ENCODE measurements at places on chromosomes 3 and 15.

DNA sequence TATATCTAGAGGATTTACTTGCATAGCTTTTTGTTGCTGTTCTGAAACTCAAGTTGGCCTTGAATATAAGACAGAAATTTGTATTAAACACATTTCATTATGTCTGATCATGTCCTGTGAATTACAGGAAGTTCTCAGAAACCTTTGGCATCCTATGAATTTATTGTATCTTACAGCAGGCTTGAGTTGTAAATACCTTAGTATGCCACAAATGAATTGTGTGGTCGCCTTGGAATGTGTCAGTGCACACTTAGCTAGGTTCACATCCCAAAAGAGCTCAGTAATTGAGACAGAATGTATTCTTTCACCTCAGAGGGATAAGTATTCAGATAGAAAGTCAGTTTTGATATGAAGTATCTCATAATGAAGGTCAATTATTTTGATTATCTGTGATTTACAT is 83.4 kb downstream of the NEK11 start:
- DNase-seq, result no peak

DNA sequence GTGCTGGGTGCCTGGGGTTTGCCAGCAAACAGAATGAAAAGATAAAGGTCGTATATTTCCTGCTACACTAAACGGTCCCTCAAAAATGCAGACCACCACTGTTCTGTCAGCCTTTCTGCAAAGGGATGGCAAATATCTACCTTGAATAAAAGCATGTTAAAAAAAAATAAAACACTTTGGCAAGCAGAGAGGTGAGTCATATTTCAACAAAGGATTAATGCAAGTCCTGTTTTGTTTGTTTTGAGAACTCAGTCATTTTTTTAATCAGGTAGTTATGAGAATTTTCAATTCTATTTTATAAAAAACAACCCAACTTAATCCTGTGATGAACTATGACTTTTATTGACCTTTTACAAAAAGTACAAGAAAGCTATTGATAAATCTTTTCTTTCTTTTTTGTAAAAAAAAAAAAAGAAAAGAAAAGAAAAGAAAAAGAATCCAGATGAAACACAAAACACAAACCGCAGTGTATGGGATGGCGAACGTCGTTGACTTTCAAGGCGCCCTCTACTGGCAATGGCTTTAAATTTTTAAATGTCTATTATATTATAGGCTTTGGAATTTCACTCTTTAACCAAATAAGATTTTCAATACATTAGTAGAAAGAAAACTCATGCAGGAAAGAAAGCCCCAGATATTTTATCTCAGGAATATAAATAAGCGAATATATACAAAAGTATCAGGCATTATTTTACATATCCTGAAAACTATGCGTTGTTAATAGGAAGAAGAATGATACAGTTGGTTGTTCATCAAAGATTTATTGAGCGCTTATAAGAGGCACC is 87.8 kb downstream of the NCEH1 start:
- DNase-seq, result no peak

GRCh38 chr15:26129852-26130251 is 266.7 kb upstream of the ATP10A start:
- no peak for DNase-seq

- DNase-seq, result no peak
Observed at GRCh38 chr3:196617256-196617655, 22.2 kb upstream of the NRROS start.

DNA sequence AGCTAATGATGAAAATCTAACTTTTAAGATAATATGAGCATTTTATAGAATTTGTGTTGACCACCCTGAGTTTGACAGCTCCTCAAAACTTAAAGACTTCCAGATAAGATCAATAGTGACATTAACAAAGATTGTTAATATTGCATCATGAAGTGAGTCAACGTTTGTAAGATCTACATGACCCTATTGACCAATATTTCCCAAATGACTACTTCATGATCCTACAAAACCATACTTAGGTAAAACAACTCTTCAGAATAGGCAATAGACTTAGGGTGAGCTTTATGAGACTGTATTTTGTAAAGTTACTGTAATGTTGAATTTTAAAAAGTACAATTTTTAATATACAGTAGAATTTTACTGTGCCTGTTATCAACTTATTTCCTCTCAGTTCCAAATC is 422.7 kb upstream of the ALCAM start:
- no peak for DNase-seq

DNA sequence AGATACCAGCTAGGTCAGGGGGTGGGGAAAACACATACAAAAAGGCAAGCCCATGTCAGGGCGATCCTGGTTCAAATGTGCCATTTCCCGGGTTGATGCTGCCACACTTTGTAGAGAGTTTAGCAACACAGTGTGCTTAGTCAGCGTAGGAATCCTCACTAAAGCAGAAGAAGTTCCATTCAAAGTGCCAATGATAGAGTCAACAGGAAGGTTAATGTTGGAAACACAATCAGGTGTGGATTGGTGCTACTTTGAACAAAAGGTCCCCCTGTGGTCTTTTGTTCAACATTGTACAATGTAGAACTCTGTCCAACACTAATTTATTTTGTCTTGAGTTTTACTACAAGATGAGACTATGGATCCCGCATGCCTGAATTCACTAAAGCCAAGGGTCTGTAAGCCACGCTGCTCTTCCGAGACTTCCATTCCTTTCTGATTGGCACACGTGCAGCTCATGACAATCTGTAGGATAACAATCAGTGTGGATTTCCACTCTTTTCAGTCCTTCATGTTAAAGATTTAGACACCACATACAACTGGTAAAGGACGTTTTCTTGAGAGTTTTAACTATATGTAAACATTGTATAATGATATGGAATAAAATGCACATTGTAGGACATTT is 28.9 kb downstream of the TPM1 start:
- DNase-seq, result no peak

- no peak for DNase-seq
Observed at GRCh38 chr3:35936571-35936970, 297.2 kb downstream of the ARPP21 start.

DNA sequence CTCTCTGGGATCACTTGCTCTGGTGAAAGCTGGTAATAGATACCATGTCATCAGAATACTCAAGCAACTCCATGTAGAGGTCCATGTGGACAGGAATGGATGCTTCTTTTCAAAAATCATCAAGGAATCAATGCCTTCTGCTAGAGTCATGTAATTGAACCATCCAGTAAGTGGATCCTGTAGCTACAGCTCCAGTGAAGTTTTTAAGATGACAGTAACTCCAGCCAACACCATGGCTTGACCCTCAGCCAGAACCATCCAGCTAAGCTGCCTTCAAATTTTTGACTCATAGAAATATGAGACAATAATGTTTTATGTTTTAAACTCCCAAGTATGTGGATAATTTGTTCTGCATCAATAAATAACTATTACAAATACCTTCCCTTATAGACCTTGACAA is 923.7 kb downstream of the EPHA3 start:
- DNase-seq, result no peak

DNA sequence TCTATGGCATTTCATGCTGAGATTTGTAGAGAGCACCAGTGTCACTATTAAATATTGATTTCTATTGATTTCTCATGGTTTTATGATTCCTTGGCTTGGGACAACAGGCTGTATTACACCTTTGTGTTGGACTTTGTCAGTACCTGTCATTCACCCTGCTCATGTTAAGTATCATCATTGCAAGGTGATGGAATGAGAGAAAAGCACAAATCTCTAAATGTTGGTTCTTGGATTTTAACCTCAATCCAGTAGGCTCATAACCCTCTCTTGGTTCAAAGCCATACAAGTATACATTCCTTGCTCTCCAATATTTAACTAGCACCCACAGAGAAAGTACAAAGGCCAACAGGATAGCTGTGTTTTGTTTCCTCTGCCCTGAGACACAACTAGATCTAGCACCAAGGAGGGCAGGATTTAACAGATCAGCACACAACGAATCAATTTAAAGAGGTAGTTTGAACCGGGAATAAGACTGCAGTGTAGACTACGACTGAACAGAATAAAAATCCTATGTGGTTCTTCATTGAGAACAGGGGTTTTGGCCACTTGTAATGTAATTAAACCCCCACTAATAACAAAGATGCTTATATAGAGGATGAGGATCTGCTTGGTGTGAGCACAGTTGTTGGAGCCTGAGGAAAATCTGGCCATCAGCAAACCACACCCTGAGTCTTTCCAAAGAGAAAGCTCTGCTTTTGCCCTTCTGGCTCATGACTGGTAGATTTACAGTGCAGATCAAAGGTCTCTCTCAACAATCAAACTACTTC is 78.0 kb upstream of the TNFSF10 start:
- no peak for DNase-seq

DNA sequence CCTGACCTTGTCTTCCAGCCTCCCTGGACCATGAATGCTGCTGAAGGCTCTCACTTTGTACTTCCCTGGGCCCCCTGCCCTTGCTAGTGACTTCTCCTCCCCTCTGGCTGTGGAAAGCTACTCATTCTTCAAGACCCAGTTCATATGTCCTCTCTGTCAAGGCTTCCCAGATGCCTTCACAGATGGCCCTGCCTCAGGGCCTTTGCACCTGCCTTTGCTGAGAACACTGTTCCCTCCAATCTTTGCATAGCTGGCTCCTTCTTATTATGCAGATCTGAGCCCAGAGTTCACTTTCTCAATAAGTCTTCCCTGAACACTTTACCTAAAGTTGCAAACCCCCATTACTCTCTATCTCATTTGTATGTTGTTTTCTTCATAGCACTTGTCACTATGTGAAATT is 97.1 kb upstream of the CTDSPL start:
- DNase-seq, result no peak

- DNase-seq, result no peak
Observed at GRCh38 chr3:4575381-4575780, 82.2 kb downstream of the ITPR1 start.

GRCh38 chr3:32278714-32279113 is 40.2 kb downstream of the CMTM8 start:
- no peak for DNase-seq

DNA sequence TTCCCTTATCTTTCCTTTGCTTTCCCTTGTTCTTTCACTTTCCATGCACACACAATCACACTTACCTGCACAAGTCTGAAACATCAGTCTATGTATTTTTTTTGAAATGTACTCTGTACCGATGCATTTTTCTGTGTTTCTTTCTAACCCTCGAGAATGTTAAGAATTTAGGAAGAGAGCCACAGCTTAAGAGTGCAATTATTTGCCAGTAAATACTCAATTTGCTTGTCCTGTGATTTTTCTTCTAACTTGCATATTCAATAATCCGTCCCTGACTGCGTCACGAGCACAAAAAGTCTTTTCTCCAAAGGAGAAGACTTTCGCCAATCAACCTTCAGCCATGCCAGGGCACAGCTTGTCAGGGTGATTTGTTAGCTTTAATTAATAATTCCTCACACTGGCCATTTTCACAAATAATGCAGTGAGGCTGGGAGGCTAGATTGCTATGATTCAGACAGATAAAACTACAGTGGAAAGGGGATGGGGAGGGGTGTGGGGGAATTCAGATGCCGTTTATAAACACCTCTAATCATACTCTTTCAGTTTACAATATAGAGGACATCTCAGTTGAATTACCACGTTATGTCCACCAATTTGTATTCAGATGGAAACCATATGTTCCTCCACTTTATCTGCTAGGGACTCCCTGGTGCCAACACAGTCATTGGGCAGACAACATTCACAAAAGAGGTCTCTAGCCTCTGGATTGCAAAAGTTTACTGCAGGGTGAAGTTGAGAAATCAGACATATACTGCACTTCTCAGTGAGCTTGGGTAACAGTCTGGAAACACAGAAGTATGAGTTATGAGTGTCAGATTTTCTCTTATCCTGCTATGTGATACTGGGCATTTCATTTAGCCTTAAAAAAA is 388.0 kb downstream of the ZBTB20 start:
- DNase-seq, result no peak
